M059J (cell line): ENCODE measurements at places on chromosomes 16 and 17. TPM values are rescaled to one million over a fixed set of nuclear protein-coding genes. Genes with fewer than 3 reads are reported as not detected.

DNA sequence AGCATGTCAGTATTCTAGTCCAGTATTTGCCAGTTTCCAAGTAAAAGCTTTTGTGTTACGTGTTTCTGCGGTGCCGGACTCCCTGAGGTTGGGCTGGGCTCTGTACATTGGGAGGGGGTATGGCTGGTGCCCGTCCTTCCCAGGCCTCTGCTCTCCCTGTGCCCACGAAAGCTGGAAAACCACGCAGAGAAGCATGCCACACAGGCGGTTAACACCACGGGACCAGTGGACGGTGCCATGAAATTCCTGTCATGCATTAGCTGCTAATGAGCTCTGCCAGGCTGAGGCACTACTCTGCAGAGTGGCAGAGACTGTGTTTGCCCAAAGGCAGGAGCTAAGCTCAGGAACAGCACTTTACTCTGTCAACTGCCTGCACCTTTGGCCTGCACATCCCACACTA is 8.1 kb downstream of the SMIM5 start:
- DNase-seq: no peak

DNA sequence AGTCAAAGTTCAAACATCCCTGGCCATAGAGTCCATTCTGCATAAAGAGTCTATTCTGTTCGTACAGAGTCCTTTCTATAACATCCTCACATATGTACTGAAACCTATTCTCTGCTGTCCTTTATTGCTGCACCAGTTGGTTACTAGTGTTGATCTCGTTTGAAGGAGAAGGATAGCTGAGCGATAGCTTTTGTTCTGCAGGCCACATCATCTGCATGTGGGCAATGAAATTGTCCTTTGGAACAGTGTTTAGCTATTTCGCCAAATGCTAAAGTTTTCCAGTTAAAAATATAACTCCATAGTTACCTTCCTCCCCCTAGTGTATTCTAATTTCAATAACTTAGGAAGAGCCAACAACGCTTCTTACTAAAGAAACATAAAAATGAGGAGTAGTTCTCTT is 6.0 kb downstream of the RHOT1 start:
- DNase-seq: no peak

DNA sequence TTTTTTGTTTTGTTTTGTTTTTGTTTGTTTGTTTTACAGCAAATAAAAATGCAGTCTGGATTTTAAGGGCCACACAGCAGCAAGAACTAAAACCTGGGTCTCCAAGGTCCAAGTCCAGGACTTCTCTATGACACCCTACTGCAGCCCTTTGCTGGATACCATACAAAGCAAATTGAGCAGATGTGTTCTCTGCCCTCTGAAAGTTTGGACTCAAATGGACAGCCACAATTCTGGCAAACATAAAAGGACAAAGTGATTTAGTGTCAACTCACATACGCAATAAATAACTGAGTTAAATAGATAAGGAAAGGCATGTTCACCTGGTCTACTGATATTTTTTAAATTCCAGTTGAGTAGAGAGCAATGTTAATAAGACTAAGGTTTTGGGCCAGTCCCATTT is 7.7 kb upstream of the ZNF652 start:
- DNase-seq: no peak

GRCh38 chr16:89297910-89298545 is 80.5 kb downstream of the ZNF778 start:
- no peak for DNase-seq

DNA sequence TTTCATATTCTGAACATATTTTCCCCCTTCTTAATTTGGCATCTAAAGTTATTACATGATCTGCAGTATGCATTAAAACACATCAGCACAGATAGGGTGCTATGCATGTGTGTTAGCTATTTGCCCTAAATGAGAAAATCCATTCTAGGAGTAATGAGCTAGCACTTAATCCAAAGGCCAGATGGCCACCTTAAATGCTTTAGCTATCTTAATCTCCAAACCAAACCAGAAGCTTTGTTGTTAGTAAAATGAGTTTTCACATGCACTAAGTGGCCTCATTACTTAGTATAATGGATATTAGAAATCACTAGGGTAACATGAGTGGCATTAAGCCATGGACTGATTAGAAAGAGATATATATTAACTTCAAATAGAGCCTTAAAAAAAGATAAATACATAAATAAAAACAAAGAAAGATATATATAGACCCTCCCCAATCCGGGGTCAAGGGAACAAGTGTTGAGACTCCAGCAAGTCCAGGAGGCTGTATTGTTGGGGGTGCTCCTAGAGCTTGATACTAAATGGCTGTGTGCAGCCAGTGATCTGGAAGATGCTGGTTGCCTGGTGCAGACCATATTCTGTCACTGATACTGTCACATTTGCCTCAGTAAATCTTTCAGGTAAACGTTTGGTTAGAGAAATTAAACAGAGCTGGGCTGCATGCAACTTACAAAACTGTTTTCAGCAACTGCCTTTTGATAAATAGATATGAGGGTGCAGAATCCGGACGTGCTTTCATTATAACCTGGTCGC is 67.3 kb downstream of the MYH10 start:
- DNase-seq: no peak

- peak; percentile 72 for DNase-seq
These were observed 31.4 kb downstream of the B9D1 start for GRCh38 chr17:19331134-19331533.

The LPCAT2 gene
- total RNA-seq: 29.1 and 32.2 TPM in 2 replicates

DNA sequence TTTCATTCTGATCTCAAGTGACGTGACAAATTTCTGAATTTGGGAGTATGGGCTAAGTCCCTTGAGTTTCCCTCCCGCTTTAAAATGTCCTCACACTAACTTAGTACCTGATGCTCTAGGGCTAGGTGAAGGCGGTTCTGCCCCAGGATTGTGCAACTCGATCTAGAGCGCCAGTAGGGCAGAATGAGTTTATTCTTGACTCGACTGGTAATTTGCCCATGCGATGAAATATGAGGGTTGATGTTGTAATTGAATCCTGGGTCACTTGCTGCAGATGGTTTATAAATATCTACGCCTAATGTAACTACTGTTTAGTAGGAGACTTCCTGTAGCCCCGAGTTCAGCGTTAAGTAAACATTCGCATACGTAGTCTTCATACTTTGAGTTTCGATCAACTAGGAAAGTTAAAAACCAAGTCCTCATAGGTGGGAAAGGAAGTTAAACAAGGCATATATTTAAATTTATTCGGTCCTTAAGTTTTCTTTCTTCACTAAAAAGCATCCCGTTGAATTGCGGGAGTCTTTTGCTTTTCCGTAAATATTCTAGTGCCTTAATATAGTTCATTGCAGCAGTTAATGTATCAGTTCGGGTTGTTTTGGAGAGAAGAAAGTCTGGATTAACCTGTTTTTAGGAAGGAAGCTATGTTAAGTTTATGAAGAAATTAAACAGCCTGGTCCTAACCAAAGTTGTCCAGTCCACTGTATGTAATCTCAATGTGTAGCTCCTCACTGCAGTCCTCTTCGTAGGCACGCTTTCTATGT is 1.6 kb downstream of the CTCF start:
- DNase-seq: peak; percentile 73

The PRAC1 gene
- not detected in 2 replicates for total RNA-seq

DNA sequence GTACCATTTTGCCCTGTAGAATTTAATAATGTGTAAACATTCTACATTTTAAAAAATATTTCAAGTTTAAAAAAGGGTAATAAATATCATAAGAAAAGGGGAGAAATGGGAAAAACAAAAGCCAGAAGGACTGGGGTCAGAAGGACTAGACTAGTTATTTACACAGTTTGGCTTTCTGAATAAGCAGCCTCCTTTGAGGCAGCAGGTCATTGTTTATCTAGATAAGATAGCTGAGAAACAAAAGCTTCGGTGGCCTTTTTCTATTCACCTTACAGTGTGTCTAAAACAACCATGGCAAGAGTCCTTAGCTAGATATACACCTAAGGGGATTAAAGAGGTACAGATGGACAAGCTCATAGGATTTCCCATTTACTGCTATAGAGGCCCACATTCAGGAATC is 396.5 kb upstream of the PMFBP1 start:
- no peak for DNase-seq

GRCh38 chr17:2459917-2460271 is 51.8 kb downstream of the METTL16 start:
- DNase-seq: no peak

DNA sequence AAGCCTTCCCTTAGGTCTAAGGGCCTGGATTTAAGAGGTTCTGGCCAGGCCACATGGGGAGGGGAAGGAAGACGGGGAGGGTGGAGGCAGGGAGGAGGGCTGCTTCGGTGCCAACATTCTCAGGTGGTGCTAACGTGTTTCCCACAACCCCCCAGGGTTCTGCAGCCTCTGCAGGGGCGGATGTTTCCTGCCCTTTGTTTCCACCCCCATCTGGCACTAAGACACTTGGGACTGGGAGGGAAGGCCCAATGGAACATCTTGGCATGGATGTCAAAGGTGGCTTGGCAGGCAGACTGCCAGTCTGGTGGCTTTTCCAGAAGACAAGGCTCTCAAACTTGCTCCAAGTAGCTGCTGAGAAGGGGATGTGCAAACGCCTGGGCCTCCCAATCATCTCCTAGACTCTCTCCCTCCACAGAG is 12.7 kb downstream of the HIC1 start:
- peak; percentile 91 for DNase-seq

DNA sequence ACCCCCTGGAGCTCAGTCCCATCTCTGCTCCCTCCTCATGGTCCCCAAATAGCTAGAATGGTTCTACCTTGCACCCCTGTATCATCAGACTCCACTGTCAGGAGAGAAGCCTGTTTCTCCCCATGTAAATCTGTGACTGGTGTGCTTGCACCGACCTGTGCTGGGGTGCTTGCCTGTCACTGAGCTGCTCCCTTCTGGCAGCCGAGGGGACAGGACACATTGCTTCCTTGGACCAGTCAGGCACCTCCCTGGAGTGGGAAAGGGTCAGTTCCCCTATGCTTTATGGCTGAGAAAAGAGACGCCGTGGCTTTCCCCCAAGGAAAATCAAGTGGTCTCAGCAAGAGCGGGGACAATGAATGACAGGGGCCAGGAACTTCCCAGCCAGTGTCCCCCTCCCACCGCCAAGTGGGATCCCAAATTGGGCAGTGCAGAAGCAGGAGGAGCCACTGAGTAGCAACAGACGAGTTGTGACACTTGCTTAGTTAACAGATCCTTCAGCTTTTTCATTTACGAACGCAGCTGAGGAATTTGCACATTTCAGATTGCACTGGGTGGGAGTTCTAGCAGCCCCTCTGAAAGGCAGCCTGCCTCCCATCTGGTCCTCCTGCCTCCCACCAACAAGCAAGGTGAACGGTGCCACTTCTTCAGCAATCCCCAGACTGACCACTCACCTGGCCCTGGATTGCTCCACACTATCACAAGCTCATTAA is 156.4 kb downstream of the KATNIP start:
- no peak for DNase-seq
